ENCODE measurements at places on chromosomes 7 and 10.

GRCh38 chr7:105816266-105816843 lies 60.0 kb downstream of the ATXN7L1 start:
- DNase-seq = no peak

GRCh38 chr7:39761449-39761848 lies 138.1 kb downstream of the RALA start:
- DNase-seq = no peak

DNA sequence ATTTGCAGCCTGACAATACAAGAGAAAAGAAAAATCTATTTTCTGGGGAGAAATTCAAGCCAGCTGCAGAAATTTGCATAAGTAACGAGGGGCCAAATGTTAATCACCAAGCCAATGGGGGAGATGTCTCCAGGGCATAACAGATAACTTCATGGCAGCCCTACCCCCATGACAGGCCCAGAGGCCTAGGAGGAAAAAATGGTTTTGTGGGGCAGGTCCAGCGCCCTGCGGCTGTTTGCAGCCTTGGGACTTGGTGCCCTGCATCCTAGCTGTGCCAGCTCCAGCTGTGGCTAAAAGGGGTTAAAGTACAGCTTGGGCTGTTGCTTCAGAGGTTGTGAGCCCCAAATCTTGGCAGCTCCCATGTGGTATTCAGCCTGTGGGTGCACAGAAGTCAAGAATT lies 54.3 kb downstream of the VIM start:
- no peak for DNase-seq

GRCh38 chr10:34627331-34627730 lies 187.8 kb downstream of the PARD3 start:
- DNase-seq = no peak

- no peak for DNase-seq
These were observed 125.9 kb upstream of the HPS1 start for GRCh38 chr10:98572594-98572993.

Data from fibroblast of skin of right biceps (primary cell).